ENCODE measurements at places on chromosomes 13 and 19.

- DNase-seq: no peak
Measured at GRCh38 chr19:13539332-13539731, 33.1 kb upstream of the CACNA1A start.

GRCh38 chr13:104592127-104592526 lies 1525.9 kb upstream of the SLC10A2 start:
- no peak for DNase-seq

- no peak for DNase-seq
Measured at GRCh38 chr13:111280681-111281585, 39.5 kb upstream of the TEX29 start.

- DNase-seq: no peak
Measured at GRCh38 chr13:79637133-79637763, 156.3 kb downstream of the NDFIP2 start.

DNA sequence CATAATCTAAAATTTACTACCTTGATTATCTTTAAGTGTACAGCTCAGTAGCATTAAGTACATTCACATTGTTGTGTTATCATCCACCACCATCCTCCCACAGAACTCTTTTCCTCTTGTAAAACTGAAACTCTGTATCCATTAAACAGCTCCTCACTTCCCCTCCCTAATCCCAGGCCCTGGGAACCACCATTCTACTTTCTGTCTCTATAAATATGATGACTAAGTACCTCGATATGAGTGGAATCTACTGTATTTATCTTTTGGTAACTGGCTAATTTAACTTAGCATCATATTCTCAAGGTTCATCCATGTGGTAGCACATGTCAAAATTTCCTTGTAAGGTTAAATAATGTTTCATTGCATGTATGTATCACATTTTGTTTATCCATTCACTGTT lies 49.0 kb upstream of the POMP start:
- no peak for DNase-seq

GRCh38 chr13:85313761-85314503 lies 485.3 kb downstream of the SLITRK6 start:
- no peak for DNase-seq

GRCh38 chr19:47168065-47168464 lies 37.4 kb downstream of the SAE1 start:
- DNase-seq: no peak

GRCh38 chr19:7913652-7914051 lies 978 bp upstream of the TGFBR3L start:
- no peak for DNase-seq

DNA sequence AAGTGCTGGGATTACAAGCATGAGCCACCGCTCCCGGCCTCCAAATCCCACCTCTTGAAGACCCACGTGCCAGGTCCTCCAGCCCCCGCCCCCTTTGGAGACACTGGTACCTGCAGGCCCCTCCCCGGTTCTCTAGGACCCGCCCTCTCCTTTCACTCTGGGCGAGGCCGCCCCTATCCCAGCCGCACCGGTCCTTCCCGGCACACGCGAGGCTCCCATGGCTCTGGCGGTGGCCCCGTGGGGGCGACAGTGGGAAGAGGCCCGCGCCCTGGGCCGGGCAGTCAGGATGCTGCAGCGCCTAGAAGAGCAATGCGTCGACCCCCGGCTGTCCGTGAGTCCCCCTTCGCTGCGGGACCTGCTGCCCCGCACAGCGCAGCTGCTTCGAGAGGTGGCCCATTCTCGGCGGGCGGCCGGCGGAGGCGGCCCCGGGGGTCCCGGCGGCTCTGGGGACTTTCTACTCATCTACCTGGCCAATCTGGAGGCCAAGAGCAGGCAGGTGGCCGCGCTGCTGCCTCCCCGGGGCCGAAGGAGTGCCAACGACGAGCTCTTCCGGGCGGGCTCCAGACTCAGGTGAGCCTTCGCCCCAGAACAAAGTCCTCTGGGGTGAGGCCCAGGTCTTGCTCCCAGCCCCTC lies at the start of gene CBLC:
TSS of gene CBLC (plus strand) at position 176 of the 633 bp plus-strand sequence. CDS start at position 218, 42 bp downstream.
- DNase-seq: no peak

GRCh38 chr19:32171719-32172151 lies 173.7 kb upstream of the ZNF507 start:
- no peak for DNase-seq

DNA sequence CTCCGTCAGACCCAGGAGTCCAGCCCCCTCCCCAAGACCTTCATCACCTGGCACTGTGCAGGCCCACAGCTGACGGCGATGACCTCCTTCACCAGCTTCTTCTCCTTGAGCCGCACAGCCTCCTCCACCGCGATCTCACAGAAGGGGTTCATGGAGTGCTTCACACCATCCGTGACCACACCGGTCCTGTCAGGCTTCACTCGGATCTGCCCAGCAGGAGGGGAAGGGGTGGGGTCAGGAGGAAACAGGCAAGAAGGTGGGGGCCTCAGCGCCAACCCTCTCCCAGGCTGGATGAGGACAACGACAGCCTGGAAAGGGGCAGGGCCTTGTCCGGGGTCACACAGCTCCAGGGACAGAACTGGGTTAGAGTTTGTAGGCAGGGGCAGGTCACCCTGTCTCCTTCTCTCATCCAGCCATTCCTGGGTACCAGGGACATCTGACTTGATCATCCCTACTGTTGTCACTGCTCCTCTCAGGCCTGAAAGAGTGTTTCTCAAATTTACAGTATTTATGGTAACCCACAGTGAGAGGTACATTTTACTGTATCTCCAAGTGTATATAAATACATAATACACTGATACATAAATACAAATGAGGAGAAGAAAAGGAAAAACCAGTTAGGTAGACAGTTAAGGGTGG lies 12.0 kb downstream of the ETFB start:
- no peak for DNase-seq

- no peak for DNase-seq
Measured at GRCh38 chr13:75440100-75440499, 41.9 kb downstream of the TBC1D4 start.

DNA sequence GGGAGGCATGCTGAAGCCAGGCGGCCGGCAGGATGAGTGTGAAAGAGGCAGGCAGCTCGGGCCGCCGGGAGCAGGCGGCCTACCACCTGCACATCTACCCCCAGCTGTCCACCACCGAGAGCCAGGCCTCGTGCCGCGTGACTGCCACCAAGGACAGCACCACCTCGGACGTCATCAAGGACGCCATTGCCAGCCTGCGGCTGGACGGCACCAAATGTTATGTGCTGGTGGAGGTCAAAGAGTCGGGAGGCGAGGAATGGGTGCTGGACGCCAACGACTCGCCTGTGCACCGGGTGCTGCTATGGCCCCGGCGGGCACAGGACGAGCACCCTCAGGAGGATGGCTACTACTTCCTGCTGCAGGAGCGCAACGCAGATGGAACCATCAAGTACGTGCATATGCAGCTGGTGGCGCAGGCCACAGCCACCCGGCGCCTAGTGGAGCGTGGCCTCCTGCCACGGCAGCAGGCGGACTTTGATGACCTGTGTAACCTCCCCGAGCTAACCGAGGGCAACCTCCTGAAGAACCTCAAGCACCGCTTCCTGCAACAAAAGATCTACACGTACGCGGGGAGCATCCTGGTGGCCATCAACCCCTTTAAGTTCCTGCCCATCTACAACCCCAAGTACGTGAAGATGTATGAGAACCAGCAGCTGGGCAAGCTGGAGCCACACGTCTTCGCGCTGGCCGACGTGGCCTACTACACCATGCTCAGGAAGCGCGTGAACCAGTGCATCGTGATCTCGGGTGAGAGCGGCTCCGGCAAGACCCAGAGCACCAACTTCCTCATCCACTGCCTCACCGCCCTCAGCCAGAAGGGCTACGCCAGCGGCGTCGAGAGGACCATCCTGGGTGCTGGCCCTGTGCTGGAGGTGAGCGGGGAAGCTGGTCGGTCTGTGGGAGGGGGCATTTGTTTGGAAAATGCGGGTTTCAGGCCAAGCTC lies 26.4 kb downstream of the MYO9B start:
- no peak for DNase-seq

DNA sequence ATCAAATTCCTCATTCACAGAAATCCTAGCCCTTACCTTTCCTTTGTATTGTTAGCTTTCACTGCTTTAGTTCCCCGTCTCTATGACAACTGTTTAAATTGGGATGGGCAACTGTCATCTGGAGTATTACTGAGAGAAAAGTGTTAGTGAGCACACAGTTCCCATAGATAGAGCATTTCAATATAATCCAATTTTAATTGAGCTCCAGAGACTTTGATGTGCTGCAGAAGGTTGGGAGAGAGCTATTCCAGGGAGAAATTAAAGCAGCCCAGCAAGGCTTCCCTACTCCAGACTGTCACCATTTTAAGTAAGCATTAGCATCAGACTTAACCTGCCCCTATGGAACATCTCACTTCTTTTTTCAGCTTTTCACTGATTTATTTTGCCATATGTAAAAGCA lies 55.0 kb upstream of the MAB21L1 start:
- DNase-seq: no peak

- no peak for DNase-seq
Measured at GRCh38 chr13:113135281-113135760, 12.7 kb downstream of the F10 start.

GRCh38 chr19:44530777-44531176 lies 1.3 kb upstream of the CEACAM20 start:
- no peak for DNase-seq

DNA sequence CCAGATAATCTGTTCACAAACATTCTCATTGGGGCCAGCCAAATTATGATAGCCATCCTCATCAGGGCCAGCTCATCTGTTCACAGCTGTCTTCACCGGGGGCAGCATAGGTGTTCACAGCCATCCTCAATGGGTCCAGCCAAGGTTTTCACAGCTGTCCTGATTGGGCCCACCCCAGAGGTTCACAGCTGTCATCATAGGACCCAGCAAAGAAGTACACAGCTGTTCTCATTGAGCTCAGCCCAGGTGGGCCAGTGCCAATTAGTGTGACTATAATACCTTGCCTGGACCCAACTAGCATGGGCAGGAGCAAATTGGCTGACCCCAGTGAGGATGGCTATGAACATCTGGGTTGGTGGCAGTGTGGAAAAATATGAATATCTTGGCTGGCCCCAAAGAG lies 1166.0 kb downstream of the UQCRFS1 start:
- DNase-seq: no peak

GRCh38 chr13:61700181-61700580 lies 284.5 kb upstream of the PCDH20 start:
- no peak for DNase-seq

- no peak for DNase-seq
Measured at GRCh38 chr13:20128459-20128931, 32.4 kb downstream of the GJA3 start.

DNA sequence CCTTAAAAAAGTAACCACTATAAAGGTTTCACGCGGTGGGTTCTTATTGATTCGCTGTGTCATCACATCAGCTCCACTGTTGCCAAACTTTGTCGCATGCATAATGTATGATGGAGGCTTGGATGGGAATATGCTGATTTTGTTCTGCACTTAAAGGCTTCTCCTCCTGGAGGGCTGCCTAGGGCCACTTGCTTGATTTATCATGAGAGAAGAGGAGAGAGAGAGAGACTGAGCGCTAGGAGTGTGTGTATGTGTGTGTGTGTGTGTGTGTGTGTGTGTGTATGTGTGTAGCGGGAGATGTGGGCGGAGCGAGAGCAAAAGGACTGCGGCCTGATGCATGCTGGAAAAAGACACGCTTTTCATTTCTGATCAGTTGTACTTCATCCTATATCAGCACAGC lies 30.6 kb downstream of the FGF9 start:
- DNase-seq: no peak

- DNase-seq: no peak
Measured at GRCh38 chr13:98216711-98217285, 39.7 kb upstream of the RNF113B start.

DNA sequence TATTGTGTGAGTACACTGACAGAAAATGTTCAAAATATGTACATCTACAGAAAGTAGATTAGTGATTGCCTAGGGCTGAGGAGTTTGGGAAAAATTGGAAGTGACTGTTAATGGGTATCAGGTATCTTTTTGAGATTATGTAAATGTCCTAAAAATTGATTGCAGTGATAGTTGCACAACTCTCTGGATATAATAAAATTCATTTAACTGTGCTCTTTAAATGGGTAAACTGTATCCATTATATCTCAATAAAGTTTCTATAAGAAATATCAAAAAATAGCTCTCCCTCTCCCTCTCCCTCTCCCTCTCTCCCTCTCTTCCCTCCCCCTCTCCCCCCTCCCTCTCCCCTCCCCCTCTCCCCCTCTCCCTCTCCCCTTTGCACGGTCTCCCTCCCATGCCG lies 9.4 kb upstream of the ZNF227 start:
- DNase-seq: no peak

- no peak for DNase-seq
Measured at GRCh38 chr19:56142087-56142787, 1.1 kb downstream of the ZNF444 start.

GRCh38 chr13:30340331-30341250 lies 33.2 kb upstream of the KATNAL1 start:
- DNase-seq: no peak

DNA sequence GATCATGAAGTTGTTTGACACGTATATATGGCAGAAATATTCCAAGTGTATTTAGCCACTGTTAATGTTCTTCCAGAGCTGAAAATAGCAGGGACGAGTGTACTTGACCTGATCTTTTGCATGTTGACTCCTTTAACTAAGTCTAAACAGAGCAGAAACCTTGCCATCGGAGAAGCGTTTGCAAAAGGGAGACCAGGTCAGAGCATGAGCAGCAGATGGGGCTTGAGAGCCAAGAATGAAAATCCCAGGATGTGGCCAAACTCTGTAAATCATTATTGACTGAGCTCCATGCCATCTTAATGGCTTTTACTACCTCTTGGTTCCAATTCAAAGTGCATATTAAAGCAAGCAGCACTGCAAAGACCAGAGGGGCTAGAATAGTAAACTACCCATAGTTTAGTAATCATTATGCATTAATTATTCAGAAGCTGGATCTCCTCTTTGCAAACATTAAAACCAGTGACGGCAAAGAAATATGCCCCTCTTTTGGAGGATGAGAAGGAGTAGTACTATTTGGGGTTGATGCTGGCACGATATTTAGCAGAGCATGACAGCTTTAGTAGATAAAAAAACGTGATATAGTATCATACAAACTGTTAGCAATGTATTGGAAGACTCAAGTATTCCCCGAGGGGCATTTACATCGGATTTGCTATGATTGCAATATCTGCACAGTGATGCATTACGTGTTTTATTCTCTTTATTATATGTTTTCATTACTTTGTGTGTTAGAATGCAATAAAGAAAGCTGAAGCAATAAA lies 55.7 kb downstream of the FAM216B start:
- DNase-seq: no peak

- DNase-seq: no peak
Measured at GRCh38 chr19:46180701-46181387, 32.8 kb downstream of the IGFL2 start.

GRCh38 chr13:23672616-23673015 lies 102.4 kb downstream of the TNFRSF19 start:
- DNase-seq: no peak

DNA sequence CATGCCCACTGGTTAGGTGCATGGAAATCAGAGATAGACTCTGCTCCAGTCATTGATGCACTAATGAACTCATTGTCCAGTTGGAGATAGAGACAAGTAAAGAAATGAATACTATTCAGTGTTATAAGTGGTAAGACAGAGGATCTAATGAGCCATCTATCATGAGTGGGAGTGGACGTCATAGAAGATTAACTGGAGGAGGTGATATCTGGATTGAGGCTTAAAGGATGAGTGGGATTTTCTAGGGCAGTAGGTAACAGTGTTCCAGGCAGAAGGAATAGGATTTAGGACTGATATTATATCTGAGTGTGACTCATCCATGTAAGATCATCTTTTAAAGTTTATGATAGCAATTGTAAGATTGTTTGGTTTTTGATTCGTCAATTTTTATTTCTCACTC lies 152.2 kb upstream of the CSNK1A1L start:
- DNase-seq: no peak

Data from stimulated activated CD4-positive, alpha-beta T cell treated with anti-CD3 and anti-CD28 coated beads, Interleukin-12 subunit alpha, Interleukin-12 subunit beta, amount 100 ng/mL, for 48 hours (primary cell).